ENCODE measurements at places on chromosomes 11 and 22.

GRCh38 chr11:118899706-118900360, 16.1 kb downstream of the CXCR5 start:
- no peak for DNase-seq

DNA sequence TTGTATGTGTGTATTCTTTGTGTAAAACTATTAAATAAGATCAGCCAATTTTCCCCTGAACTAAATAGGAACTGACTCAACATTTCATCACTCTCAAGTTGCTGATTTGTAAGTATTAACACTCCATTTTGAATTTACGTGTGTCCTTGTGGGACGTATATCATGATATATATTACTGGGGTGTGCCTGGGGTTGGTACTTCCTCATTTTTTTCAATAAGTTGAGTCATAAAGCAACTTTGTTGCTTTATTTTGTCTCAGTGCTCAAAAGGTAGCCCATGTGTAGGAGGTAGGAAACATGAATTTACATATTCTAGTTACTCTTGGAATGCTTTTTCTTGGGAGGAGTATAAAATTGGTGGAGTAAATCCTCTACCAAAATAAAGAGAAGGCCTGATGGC, 193.9 kb upstream of the RAG2 start:
- DNase-seq = no peak

DNA sequence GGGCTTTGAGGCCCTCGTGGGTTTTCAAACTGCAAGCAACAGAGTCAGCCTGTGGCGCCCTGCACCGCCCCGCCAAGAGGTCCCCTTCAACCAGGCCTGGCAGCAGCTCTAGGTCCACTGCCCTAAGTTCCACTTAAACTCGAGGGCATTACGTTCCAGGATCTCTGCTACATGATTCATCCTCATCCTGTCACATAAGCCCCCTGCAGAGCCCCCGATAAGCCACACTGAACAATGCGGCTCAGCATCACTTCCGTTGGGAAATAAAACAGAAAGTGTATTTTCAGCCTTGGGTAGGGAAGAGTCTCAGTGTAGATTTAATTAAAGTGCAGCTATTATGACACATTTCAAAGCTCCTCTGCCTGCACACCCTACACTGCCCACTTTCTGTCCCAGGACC, 24.6 kb downstream of the SULT4A1 start:
- DNase-seq = no peak

GRCh38 chr22:50674606-50675552, 2.3 kb downstream of the SHANK3 start:
- DNase-seq = no peak

DNA sequence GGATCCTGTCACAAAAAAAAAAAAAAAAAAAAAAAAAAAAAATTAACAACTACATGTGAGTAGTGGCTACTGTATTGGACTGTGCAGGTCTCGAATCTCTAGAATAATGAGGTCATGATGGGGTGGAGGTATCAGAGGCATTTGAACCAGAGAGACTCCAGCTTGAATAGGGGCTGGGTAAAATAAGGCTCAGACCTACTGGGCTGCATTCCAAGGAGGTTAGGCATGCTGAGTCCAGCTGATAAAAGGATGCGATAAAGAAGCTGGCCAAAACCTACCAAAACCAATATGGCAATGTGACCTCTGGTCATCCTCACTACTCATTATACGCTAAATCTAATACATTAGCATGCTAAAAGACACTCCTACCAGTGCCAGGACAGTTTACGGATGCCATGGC, 5.9 kb upstream of the PACSIN3 start:
- no peak for DNase-seq

- DNase-seq = no peak
Observed at GRCh38 chr11:65915101-65915820, 3.6 kb downstream of the C11orf68 start.

- no peak for DNase-seq
Observed at GRCh38 chr11:112185883-112186282, 10.6 kb downstream of the BCO2 start.

DNA sequence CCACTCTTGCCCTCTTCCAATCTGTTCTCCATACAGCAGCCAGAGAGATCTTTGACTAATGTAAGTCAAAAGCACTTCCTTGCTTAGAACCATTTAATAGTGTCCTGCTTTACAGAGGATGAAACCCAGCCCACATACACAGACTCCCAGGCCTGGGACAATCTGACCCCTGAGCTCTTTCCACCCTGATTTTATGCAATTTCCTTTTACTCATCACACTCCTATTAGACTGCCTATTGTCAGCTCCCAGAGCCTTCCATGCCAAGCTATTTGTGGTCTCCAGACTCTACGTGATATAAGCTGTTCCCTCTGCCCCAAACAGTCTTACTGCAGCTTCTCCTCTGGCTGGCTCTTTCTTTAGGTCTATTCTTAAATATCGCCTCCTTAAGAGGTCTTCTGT, 28.1 kb downstream of the ME3 start:
- DNase-seq = no peak
